ENCODE measurements at places on chromosomes 7 and 10.

GRCh38 chr10:31687663-31688482 lies 240.8 kb downstream of the ARHGAP12 start:
- DNase-seq, result no peak

DNA sequence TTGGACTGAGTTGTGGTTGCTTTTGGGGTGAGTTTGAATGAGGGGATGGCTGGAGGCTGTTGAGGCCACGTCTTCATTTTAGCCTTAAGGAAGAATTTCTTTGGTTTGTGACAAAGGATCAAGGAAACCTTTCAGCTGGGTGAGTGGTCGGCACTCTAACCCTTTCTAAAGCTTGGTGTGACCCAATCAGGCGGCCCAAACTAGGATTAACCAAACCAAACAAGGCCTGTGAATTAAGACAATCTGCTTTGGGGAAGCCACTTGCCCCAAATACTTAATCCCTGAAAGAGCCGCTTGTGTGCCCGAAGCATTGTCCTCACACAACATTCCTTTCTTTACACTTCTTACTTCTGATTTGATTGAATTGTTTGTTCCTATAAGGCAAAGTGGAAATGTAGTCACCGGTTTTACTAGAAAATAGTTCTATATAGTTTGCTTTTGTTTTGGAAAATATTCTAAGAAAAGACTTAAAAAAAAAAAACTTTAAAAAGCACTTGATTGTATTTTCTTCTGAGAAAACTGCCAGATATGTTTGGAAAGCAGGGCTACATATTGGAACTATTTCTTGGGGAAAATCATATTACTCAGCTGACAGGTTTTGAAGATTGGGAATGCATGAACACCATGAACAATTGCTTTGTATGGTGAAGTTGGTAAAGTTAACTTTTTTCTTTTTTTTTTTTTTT lies 272.4 kb upstream of the BMPER start:
- no peak for DNase-seq

DNA sequence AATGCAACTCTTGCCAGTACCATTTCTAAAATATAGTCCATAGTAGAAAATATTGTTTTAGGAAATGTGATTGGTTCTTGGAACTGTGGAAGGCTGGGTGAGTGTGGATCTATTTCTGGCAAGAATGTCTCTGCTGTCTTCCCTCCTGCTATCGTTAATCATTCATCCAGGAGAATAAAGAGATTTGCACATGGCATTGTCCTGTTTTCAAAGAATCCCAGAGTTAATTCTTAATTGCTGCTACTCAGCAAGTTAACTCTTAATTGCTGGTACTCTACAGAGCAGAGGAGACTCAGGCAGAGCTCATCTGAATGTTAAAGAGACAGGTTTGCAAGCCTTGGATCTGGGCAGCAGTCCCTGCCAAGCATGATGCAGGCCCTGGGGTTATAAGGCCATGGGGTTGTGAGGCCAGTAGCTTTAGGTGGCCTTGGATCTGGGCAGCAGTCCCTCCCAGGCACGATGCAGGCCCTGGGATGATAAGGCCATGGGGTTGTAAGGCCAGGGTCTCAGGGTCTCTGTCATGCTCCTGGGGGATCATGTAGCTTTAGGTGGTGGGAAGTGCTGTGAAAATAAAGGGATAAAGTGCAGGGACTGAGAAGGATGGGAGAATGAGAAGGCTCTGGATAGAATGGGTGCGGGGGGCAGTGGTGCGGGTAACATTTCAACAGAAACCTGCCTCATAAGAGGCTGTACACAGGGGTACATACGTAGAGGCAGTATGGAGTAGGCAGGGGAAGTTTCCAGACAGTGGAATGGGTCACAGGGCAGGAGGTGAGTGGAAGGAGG lies 162.3 kb downstream of the SVIL start:
- DNase-seq, result no peak

DNA sequence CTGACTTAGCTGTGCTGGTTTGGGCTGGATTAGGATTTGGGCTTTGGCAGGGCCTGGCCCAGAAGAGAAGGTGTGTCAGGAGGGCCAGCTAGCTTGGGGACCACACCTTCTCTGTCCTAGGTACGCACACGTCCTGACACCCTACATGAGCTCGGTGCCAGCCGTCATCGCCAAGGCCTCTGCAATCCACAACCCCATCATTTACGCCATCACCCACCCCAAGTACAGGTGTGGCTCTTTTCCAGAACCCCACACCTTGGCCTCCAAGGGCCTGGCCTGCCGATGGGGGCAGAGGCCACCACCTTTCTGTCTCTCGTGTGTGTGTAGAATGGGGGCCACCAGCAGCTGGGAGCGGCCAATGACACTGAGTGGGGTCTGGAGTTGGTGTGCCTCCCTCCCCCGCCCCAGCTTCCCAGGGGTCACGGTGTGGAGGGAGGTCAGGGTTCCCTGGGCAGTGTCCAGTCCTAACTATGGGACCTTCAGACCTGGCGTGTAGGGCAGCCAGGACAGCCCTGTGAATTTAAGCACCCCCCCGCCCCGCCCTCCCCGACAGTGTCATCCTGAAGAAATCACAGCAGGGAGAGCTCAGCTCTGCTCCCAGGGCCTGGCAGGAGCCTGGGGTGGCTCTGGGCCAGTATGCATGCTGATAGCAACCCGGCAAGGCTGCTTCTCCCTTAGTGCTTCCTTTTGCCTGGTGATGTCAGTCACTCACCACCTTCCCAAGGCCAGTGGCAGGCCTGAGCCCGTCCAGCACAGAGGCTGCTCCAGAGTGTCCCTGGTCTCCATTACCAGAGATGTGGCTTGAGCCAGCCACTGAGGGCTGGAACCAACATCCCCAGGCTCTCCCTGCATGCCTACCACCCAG lies 6.9 kb upstream of the LDB3 start:
- no peak for DNase-seq

GRCh38 chr10:91381257-91381891 lies 28.8 kb upstream of the HECTD2 start:
- no peak for DNase-seq
